ENCODE measurements at places on chromosomes 13 and 19. TPM values are rescaled to one million over a fixed set of nuclear protein-coding genes. Genes with fewer than 3 reads are reported as not detected.
A peak's percentile ranks its signal among the peaks of the same experiment; 100 is the strongest.

- peak; percentile 43 for DNase-seq
Measured at GRCh38 chr13:23609414-23609760, 39.2 kb downstream of the TNFRSF19 start.

DNA sequence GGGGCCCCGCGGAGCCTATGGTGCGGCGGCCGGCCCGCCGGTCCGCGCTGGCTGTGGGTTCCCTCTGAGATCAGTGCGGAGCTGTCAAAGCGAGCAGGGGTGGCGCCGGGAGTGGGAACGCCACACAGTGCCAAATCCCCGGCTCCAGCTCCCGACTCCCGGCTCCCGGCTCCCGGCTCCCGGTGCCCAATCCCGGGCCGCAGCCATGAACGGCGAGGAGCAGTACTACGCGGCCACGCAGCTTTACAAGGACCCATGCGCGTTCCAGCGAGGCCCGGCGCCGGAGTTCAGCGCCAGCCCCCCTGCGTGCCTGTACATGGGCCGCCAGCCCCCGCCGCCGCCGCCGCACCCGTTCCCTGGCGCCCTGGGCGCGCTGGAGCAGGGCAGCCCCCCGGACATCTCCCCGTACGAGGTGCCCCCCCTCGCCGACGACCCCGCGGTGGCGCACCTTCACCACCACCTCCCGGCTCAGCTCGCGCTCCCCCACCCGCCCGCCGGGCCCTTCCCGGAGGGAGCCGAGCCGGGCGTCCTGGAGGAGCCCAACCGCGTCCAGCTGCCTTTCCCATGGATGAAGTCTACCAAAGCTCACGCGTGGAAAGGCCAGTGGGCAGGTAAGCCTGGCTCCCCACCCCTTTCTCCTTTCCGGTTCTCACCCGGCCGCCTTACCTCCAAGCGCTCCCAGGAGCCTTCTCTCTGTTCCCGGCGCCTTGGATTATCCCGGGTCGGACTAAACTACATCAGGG, at the start of gene PDX1:
PDX1 (plus strand) TSS at position 67 of the 743 bp plus-strand sequence; CDS start at position 206, 139 bp downstream.
- no peak for DNase-seq

Gene DUXA
- total RNA-seq: not detected

- no peak for DNase-seq
Measured at GRCh38 chr13:109918179-109918711, 131.9 kb upstream of the IRS2 start.

GRCh38 chr19:17052439-17052838, 22.8 kb downstream of the HAUS8 start:
- DNase-seq: peak; percentile 82

GRCh38 chr13:107912745-107913144, 302.6 kb downstream of the LIG4 start:
- DNase-seq: no peak

DNA sequence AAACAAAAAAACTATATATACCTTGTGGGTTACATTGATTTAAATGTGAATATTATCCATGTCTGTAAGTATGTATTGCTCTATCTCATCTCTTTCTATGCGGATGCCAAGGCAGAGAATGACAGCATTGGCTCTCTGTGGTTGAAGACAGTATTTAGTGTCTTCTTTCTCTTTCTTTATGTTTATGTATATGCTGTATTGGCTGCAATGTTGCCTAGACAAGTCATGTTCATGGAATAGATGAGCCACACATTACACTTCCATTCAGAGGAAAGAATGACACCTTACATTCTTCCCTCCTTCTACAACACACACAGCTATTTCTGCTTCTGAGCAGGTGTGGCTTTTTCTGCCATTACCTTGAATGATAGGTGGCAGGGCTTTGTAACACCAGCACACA, 639.4 kb upstream of the MIR17HG start:
- DNase-seq: no peak

Gene TEX29
- 0.34 TPM for total RNA-seq

Gene KLK4
- not detected for total RNA-seq

Gene IGFL1
- not detected for total RNA-seq

Gene SLC25A41
- total RNA-seq: not detected

- DNase-seq: no peak
Measured at GRCh38 chr13:26473571-26474230, 83.8 kb upstream of the WASF3 start.
